Adipocyte (in vitro differentiated cells): ENCODE measurements at places on chromosomes 11 and 22.

DNA sequence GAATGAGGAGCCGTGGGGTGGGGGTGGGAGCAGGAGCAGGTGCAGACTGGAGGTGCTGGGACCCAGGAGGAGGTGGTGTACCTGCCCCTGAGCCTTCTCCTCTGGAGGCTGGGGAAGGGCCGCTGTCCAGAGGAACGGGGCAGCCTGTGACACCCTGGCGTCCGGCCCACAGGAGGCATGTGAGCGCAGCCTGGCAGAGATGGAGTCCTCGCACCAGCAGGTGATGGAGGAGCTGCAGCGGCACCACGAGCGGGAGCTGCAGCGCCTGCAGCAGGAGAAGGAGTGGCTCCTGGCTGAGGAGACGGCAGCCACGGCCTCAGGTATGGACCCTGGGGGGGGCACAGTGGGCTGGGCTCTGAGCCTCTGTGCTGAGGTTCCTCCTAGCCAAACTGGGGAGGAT lies 42.2 kb upstream of the GCAT start:
- DNase-seq, result no peak

- DNase-seq, result no peak
Observed at GRCh38 chr11:41118521-41118920, 340.9 kb downstream of the LRRC4C start.

GRCh38 chr11:5534046-5534445 lies 14.3 kb downstream of the OR52H1 start:
- peak; percentile 36 for DNase-seq

- peak; percentile 53 for DNase-seq
Observed at GRCh38 chr11:68127714-68128681, 6.8 kb upstream of the CHKA start.

GRCh38 chr11:68932358-68932757 lies 28.7 kb downstream of the IGHMBP2 start:
- no peak for DNase-seq

GRCh38 chr11:81959341-81959740 lies 774.3 kb downstream of the FAM181B start:
- DNase-seq, result no peak

- no peak for DNase-seq
Observed at GRCh38 chr11:50192743-50193142, 160.1 kb downstream of the OR4C45 start.

- no peak for DNase-seq
Observed at GRCh38 chr11:67577951-67578350, 5.7 kb upstream of the GSTP1 start.

DNA sequence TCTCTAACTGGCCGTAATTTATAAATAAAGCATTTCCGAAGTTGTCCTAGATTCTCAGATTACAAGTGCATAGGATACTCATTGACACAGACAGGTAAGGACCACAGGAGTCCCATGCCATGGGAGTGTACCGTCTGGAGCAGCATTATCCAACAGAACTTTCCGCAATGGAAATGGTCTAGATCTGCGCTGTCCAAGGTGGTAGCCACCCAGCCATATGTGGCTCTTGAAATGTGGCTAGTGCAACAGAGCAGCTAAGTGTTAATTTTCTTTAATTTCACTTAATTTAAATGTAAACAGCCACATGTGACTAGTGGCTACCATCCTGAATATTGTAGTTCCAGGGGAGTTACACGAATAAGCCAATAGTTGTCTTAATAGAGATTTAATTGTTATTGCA lies 71.3 kb downstream of the GALNT18 start:
- DNase-seq, result no peak

GRCh38 chr11:11409224-11409623 lies 56.2 kb upstream of the CSNK2A3 start:
- DNase-seq, result no peak

DNA sequence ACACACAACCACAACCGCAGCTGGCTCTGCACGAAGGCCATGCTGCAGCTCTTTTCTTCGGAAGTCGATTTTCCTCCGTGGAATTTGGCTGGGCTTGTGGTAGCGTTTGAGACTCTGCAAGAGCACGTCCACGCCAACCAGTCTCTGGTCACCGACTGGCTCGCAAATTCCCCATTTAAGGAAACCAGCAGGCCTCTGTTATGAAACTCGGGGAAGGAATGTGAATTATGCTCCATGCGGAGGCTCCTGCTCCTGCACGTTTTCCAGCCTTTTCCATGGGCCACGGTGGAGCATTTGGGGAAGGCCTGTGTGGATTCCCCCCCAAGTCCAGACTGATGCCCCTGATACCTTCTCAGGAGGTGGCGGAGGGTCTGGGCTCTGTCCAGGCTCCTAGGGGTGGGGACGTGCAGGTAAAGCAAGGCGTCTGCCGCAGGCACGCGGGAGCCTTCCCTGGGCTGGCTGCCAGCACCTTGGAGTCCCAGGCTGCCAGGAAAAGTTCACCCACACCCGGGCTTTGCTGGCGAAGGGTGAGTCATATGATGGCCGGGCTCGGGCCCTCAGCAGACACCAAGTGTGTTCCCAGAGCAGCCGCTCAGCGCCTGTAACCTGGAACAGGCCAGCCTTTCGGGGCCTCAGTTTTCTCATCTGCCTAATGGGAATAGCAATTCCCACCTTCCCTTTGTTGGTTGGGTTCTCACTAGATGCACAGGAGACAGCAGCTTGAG lies 41.9 kb downstream of the LRP5 start:
- peak; percentile 91 for DNase-seq

- no peak for DNase-seq
Observed at GRCh38 chr22:17152340-17152739, 6.7 kb downstream of the HDHD5 start.

GRCh38 chr22:17106785-17107546 lies 14.2 kb downstream of the TMEM121B start:
- DNase-seq, result no peak

DNA sequence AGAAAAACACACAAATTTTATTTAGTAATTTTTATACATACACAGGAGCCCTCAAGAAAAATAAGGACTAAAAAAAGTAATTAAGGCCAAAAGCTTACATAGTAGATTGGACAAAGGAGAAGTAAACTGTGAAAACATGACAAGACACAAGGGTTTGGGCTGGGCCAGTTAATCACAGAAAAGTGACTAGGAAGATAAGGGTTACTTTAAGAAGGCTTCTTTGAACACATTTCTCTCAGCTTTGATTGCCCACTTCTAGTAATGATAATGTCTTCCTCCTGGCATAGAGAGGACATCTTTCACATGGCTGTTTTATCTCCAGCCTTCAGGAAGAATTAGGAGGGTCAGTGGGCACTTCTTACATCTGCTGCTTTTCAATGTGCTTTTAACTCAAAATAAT lies 3.4 kb downstream of the RNF141 start:
- DNase-seq, result no peak

DNA sequence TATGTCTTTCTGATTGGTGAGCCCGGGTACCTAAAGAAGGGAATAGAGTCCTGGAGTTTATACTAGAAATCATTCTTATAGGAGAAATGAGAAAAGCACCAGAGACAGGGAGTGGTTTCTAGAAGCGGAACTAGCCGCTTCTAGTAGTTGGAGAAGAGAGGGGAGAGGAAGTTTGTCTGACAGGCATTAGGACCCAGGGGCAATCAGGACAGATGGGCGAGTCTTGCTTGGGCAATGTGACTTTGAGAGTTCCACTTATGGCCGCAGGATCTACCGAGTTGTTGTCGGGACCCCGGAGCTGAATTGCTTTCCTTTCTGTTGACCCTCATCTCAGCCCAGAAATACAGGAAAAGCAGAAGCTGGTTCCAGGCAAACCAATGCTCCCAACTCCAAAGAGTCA lies 596.8 kb upstream of the CNTN5 start:
- no peak for DNase-seq

GRCh38 chr22:29886596-29886995 lies 3.6 kb downstream of the MTMR3 start:
- peak; percentile 49 for DNase-seq

- no peak for DNase-seq
Observed at GRCh38 chr11:2521733-2522630, 77.2 kb downstream of the KCNQ1 start.

DNA sequence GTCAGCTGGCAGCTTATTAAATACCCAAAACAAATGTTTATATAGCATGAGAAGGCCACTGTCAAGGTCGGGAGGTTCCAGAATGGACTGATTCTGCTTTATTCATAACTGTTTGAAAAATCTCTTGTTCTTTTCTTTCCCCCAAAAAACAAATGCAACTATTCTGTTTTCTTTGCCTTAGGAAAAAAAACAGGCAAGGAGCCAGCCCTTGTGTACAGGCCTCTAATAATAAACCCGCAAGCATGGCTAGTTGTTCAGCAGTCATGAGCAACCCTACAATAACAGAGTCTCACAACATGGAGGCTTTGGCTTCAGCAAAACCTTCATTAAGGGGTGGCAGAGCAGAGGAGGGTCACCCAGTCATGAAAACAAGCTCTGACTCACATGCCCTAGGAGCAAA lies 191.7 kb downstream of the KIRREL3 start:
- DNase-seq, result no peak

DNA sequence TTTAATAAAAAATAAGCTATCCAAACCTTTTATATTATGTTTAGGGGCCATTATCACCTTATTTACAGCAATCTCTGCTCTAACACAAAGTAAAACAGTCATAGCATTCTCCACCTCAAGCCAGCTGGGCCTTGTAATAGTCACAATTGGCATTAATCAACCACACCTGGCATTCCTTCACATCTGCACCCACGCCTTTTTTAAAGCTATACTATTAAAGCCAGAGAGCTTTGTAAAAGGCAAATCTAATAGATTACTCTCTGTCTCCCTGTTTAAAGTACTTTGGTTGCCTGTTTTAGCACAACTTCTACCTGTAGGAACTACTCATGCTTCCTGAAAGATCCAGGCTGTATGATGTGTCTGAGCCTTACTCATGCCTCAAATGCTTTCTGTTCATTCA lies 113.1 kb downstream of the CSNK2A3 start:
- DNase-seq, result no peak

DNA sequence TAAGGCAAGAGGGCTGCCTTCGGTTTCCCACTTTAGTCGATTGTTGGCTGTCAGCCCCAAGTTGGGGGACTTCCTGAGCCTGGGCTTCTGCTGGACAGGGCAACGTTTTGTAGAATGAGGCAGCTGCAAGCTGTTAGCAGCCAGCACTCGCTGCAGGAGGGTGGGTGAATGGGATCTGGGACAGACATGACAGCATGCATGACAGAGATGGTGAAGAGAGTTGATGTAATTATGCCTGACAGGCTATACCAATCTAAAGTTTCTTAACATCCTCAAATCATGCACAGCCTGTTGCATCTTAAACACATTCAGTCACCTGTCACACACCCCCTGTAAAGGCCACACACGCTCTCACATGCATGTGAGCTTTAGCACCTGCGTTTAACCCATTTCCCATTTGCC lies 49.2 kb downstream of the CWC15 start:
- no peak for DNase-seq

- no peak for DNase-seq
Observed at GRCh38 chr11:105907319-105907718, 114.7 kb downstream of the MSANTD4 start.

DNA sequence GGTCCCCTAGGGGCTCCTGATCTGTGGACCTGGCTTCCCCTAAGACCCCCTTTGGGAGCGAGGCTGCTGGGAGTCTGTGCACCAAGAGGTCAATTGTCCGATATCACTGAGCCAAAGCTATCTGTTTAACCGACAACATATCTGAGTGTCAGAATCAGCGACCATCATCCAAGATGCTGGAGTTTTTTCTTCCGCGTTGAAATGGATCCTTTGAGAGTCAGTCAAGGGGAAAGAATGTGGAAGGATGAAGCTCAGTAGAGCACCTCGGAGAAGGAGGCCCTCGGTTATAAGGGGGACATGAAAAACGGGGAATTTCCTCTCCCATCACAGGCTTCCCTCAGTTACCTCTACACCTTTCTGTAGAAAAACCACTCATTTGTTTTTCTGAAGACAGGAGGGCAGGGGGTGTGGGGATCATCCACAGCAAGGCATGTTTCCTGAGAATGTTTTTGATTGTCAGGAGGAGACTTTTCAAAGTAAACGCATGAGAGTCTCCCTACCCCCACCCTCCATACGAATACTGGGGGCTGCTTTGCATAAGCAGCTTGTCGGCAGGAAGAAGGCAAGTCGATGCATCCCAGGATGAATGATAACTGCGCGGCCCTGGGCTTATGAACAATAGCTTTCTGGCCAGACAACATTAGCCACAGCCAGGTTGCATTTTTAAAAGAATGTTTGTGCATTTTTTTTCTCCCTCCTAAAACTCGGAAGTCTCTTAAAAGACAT lies 37.7 kb upstream of the CCND1 start:
- no peak for DNase-seq

GRCh38 chr22:28969401-28970168 lies 86.2 kb downstream of the ZNRF3 start:
- DNase-seq, result no peak

DNA sequence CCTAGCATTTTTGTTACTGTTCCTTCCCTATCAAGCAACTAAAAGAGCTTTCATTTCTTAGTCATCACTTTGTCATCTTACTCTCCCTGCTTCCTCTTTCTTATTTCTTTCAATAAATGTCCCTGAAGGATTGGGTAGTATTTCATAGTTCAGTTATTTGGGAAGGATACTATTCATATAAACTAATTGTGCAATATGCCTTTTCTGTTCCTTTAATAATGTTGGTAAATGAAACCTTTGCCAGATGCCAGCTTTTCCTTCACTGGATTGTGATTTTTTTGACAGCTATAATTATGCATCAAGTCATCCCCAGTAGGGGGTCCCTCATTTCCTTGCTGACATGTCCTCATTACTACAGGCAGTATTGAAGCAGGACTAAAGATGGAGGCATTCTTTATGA lies 101.7 kb downstream of the ATM start:
- peak; percentile 79 for DNase-seq

GRCh38 chr11:102017026-102017425 lies 30.2 kb upstream of the CFAP300 start:
- DNase-seq, result no peak

DNA sequence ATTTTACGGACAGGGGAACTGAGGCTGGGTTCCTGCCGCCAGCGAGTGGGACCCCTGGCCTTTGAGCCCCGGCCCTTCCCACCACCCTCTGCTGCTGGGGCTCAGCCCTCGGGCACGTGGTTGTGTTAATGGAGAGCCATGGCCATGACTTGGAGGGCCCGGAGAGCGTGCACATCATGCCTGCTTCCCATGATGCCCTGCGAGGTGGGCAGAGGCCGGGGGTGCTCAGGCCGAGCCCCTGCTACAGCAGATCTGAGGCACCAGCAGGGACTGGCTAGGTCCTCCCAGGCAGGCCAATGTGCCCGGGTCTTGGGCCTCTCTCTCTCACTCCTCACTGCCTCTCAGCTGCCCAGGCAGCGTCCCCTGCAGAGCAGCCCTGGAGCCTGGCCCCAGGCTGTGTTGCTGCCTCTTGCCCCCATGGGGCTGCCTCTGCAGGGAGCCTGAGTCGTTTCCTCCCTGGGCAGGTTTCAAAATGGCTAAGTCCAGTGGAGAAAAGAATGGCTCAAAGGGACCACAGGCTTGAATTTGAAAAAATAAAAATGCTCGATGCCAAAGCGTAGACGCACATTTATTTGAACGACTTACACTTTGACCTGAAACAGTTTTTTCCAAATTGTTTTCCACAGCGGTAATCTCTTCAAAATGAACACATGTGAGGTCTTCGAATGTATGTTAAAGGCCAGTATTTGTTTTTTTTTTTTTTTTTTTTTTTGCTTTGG lies 72.6 kb upstream of the CLDN5 start:
- no peak for DNase-seq
